ENCODE measurements at places on chromosomes 2 and 18.

DNA sequence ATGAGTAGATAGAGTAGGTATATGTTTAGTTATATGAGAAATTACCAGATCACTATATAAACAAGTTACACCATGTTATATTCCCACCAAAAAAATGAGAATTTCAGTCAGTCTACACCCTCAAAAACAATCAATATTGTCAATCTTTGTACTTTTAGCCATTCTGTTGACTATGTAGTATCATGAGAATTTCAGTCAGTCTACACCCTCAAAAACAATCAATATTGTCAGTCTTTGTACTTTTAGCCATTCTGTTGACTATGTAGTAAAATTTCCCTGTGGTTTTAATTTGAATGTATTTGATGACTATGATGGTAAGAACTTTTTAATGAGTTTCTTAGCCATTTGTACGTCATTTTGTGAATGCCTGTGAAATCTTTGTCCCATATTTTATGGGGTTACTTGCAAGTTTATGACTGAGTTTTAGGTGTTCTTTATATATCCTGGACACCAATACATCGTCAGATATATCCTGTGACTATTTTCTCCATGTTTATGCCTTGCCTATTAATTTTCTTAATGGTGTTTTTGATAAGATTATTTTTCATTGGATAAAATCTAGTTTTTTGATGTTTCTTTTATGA is 528.4 kb upstream of the SPHKAP start:
- no peak for DNase-seq

DNA sequence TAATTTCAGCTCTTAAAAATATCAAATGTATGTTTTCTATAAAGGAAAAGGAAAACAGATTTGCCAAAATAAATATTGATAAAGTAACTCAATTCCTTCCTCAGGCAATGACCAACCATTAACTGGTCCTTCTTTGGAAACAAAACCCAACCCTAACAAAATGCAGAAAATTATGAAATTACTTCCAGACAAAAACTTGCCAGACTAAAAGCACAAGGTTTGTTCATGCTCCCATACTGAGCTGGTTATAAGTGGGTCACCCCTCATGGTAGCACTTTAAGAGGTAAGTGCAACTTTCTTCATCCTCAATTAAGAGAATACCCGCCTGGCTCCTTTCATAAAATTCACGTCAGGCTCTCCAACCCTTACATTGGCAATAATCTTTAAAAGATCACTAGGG is 31.1 kb upstream of the TTC32 start:
- no peak for DNase-seq

- no peak for DNase-seq
These were observed 175.8 kb downstream of the SMAD7 start for GRCh38 chr18:48774941-48775340.

DNA sequence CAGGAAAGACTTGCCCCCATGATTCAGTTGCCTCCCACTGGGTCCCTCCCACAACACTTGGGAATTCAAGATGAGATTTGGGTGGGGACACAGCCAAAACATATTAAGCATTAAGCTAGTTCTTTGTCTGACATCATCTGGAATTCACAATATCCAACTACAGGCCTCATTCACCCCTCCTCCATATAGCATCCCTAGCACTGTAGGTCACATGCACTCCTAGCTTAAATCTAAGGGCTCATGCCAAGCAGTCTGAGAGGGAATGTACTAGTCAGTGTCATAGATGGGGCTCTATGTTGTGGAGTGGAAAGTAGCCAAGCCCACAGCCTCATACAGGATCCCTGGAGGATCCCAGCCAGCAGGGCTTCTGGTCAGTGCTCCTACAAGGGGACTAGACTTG is 92.1 kb downstream of the IRS1 start:
- DNase-seq: no peak

- no peak for DNase-seq
These were observed 23.0 kb upstream of the IL1A start for GRCh38 chr2:112807233-112807807.

DNA sequence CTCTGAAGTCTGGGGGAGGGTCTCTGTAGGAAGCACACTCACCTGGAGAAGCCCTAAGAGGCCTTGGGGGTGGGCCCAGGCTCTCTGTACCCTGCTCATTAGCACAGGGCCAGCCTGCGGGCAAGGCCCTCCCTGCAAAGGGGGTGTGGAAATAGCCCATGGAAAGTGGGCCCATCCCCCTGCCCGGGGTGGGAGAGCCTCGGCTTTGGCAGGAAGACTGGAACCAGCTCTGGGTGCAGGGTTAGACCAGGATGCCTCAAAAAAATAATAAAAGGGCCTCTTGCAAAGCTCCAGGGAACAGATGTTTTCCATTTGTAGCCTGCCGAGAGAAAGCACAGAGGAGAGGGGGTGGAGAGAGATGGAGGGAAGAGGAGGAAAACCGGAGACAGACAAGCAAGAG is 98.7 kb downstream of the STPG4 start:
- no peak for DNase-seq

DNA sequence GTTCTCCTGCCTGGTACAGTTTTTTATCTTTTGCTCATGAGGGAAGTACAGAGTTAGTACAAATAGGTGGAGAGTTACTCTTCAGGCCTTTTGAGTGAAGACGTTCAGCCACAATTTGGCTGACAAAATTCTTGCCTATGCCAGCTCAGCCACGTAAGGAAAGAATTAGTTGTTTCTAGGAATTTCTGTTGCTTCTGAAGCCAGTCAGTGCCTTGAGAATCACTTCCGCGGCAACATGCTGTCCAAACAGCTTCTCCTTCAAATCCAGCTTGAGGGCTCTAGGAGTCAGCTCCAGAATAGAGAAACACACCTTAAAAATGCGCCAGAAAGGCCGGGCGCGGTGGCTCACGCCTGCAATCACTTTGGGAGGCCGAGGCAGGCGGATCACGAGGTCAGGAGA is 27.5 kb downstream of the M1AP start:
- no peak for DNase-seq

DNA sequence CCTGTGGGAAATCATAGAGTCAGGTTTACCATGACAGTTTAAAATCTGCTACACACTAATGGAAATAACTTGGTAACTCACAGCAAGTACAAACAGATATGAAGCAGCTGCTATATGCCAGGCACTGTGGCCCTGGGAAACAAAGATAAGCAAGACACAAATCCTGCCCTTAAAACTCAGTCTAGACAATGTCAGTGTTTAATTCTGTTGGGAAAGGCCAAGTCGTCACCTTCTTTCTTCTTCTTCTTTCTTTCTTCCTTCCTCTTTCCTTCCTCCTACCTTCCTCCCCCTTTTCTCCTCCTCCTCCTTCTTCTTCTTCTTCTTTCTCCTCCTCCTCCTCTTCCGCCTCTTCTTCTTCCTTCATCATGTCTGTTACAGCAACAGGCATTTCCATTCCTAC is 26.8 kb downstream of the PLEK start:
- DNase-seq: no peak
